ENCODE measurements at places on chromosomes 7 and 10.

- DNase-seq: no peak
Observed at GRCh38 chr7:157395206-157395605, 58.4 kb downstream of the DNAJB6 start.

DNA sequence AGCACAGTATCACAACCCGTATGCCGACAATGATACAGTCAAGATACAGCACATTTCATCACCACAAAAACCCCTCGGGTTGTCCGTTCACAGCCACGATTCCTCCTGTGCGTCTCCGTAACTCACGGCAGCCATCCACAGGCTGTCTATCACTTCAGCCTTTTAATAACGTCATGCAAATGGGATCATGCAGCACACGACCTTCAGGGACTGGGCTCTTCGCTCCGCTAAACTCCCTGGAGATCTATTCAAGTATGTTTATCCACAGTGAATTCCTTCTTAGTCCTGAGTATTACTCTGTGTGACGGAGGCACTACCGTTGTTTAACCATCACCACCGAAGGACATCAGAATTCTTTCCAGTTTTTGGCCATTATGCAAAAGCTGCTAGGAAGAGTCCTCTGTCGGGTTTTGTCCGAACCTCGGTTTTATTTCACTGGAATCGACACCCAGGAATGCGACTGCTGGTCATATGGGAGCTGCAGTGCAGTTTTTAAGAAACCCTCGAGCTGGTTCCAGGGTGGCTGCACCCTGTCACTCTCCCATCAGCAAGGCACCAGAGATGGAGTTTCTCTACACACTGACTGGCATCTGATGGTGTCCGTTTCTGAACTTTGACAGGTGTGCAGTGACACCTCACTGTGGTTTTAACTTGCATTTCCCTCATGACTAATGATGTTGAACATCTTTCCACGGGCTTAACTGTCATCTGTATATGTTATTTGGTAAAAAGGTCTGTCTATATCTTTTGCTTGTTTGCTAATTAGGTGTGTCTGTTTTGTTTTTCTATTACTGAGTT is 193.6 kb downstream of the MAD1L1 start:
- no peak for DNase-seq

GRCh38 chr10:34184939-34185386 is 630.1 kb downstream of the PARD3 start:
- DNase-seq: no peak

DNA sequence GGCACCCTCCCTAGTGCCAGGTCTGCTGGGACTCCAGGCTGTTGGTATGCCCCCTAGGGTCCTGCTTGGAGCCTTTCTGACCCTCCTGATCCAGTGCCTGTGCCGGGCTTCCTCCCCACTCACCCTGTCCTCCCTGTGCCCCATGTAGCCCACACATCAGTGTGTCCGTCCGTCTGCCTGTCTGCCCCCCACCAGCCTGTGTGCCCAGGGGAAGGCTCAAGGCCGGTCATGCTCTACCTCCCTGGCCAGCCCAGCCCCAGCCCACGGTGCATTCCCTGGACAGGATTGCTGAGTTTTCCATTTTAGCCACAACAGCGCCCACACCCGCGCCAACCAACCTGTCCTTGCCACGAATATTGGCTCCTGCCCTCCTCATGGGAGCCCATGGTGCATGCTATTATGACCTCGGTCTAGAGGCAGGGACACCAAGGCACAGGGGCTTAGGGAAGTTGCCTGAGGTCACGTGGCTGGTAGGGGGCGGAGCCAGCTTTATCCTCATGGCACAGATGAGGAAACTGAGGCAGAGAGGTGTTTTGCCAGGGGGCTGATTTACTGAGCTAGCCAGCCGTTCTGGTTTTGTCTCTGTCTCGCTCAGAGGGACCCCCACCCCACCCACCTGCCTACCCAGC is 136.0 kb downstream of the FAM53B start:
- DNase-seq: no peak

- DNase-seq: no peak
Observed at GRCh38 chr7:148856891-148857290, 27.2 kb downstream of the EZH2 start.

DNA sequence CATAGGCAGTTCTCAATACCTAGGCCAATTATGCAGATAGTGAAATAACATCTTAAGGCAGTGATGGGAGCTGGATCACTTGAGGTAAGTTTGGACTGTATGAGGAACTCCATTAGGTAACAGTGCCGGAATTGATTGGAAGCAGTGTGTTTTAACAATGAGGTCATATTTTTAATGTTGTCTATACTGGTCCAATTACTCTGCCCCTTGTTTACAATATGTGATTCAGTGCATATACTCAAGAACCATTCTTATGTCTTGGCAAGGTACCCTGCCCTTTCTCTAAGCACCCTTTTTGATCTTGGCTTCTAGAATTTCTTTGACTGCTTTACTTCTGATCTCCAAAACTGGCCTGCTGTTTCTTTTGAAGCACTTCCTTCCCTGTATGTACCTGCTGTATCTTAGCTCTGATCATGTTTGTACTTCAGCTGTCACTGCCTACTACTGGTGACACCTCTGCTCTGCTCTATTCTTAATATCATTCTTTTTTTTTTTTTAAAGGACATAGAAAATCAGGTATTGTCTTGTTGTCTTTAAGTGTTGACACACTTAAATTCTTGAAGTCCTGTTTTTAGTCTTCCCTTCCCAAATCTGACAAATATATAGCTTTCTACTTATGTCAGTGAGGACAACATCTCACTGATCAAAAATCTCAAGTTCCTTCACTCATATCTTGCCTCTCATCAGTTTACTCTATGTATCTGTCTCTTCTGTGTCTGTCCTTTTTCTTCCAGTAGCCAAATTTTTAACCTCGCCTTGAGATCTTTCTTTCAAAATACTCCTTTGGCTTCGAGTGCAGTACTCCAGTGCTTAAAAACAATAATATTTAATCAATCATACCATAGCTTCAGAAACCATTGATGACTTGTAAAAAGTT is 46.4 kb upstream of the RPA3 start:
- DNase-seq: no peak

- no peak for DNase-seq
Observed at GRCh38 chr7:42162560-42163325, 74.3 kb downstream of the GLI3 start.

GRCh38 chr7:2360796-2361195 is 6.2 kb downstream of the EIF3B start:
- DNase-seq: peak; percentile 63

GRCh38 chr10:70462349-70462984 is 16.1 kb upstream of the PALD1 start:
- no peak for DNase-seq

DNA sequence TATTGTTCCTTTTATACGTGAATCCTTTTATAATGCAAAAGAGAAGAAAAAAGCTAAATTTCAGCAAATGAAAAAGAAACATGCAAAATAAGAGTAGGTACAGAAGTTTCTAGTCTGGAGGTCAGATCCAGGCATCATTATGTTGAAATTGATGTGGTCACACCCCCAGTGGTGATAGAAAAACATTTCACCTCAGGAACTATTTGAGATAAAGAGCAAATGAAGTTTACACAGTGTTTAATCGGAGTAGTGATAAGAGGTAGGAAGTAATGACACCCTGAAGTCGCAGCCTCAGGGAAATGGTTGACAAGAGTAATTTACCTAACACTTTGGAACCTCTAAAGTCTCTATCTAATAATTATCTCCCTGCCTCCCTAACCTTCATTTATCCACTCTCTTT is 536.0 kb upstream of the STEAP1 start:
- no peak for DNase-seq

DNA sequence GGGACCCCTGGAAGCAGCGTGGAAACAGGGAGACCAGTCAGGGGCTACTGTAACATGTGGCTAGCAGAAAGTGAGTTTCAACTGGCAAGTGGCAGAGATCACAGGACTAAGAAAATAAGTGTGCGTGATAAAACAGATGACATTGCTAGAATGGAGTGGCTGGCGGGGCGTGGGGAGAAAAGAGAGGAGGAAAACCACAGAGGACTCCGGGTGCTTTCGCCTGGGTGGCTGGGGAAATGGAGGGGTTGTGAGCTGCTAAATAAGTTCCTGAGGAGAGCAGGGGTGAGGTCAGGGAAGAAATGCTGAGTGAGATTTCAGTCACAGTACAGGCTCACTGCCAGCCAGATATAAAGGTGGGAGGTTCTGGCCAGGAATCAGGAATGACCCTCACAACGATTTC is 166.9 kb downstream of the MYOF start:
- DNase-seq: no peak

- no peak for DNase-seq
Observed at GRCh38 chr10:72045586-72045985, 42.8 kb downstream of the SPOCK2 start.

DNA sequence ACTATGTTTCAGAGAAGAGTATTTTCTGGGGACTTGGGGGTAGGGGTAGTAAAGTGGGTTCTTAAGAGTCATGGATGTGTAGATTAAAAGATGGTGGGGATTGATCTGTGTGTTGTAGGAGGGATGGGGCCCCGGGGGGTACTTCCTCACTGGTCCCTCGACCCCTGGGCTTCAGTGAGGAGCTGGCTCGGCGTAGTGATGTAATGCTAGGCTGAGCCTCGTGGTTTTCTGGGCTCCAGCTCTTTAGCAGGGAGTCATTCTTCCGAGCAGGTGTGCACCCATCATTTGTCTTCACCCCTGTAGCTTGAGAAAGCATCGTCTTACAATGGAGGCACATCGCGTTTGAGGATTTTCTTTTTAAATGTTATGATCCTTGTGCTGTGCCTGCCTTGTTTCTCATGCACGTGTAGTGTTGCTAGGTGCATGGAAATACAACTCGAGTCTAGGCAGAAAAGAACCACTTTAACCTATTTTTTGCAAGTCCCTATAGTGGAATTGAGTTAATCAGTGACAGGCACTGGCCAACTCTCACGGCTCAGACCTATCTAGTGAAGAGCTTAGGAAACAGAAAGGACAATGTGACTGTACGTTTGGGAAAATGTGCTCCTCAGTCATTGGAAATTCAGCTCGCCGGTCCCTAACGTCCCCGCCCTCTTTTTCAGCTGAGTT is 106.1 kb upstream of the BTBD16 start:
- no peak for DNase-seq

GRCh38 chr10:132890301-132890700 is 52.1 kb downstream of the CFAP46 start:
- no peak for DNase-seq

DNA sequence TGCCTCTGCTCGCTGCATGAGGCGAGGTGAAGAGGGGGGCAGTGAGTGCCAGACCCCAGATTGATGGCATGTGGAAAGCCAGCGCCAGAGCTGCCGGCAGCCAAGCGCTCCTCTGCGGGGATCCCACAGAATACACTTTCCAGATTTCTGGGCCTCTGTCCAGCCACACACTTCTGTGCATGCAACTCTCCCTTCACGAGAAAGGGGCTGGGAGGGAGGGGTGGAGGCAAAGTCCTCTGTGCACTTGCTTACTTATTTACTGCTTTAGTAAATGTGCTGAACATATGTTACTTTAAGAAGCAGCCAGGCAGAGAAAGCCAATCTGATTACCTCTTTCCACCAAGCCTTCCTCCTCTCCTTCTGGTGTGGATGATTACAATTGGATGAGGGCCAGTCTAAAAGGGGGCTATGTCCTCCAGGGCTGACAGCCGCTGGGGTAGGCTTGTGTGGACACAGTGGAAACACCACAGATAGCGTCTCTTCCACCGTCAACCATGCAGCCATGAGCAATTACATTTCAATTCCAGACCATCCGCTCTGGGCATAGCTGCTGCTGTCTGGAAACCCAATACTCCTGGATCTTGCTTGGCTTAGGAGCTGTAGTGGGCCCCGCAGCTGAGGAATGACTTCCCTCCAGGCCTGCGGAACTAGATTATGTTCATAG is 322.8 kb upstream of the ANKRD30A start:
- DNase-seq: no peak

DNA sequence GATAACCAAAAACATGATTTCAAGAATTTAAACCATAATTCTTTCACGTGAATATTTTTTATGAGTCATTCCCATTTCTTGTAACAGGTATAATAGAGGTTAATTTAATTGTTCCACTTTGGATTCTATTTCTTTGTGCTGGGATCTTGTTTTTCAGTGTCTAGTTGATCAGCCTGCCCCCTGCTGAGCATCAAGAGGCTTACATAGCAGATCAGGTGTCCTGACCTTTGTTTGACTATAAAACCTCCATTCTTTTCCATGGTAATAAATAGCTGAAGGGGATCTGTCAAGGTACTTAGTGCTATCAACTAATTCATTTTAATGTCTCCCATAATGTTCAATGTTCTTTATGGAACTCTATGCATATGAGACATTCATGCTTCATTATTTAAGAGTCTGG is 4.9 kb downstream of the COL17A1 start:
- DNase-seq: no peak

DNA sequence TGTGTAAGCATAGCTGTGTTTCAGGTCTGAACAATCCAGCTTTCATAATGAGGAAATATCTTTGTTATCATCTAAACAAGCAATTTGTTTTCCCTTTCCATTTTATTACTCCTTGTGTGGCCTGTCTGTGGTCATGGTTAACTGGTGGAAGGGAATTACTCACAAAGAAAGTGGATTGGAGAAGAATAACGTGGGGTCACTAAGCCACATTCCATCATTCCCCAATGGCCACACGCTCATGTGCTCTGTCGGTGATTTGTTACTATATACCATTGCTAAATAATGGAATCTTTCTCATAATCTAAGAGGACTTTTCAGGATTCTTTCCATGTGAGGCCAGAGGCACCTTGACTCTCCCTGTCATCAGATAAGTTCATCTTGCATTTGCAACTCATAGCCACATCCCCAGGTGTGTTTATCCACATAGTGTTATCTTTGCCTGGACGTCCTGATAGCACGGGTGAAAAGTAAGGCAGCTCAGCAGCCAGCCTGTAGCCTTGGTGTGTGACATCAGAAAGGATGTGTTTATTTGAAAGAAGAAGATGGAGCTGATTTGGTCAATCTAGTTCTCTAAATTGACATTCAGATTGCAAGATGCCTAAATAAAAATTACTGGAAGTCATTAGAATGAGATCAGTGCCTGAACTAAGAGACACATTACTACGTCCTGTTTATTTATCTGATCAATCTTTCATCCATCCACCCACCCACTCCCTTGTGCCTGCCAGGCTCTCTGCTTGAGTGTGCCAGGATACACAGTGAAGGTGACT is 128.9 kb downstream of the CELF2 start:
- DNase-seq: no peak

DNA sequence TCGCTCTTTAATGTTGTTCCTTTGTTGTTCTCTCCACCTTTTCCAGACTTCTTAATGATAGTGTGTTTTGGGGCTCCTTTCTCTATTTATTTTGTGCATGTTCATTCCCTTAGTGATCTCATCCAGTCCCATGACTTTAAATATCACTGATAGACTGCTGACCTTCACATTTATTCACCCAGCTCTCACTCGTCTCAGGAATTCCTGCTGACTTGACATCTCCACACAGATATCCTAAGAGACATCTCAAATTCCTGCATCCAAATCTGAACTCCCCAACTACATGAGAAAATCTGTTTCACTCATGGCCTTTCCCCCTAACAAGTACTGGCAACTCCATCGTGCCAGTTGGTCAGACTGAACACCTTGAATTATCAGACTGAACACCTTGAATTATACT is 111.2 kb downstream of the CTTNBP2 start:
- no peak for DNase-seq

- DNase-seq: peak; percentile 62
Observed at GRCh38 chr7:100022621-100023020, 7.2 kb downstream of the ZKSCAN1 start.
